ENCODE measurements at places on chromosomes 4 and X.

DNA sequence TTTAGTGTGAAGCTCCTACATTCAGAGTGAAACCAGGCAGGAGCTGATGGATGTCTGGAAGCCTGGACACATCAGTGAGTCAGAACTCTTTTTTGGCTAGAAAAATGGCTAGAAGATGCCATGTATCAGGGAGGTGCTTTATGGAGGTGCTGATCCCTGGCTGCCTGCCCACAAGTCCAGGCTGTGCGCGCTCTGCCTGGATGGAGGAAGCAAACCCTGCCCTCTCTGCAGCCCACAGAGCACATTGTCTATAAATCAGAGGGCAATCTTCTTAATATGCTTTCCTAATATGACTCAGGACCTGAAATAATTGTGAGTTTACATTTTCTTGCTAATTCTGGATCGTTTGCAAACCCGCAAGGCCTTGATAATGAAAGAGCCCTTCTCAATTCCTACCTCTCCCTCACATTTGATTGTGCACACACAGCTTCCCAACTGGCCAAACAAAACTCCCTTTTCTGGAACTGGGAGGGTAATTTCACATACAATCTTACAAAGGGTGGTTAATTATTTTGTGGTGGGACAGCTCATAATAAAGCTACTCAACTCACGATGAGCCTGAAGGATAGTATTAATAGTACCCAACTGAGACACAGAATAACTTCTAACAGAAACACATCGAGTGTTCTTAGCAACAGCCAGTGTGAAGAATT, 11.7 kb downstream of the MFAP3L start:
- DNase-seq = peak; percentile 95

- DNase-seq = no peak
Observed at GRCh38 chr4:25786497-25787065, 76.2 kb downstream of the SEL1L3 start.

DNA sequence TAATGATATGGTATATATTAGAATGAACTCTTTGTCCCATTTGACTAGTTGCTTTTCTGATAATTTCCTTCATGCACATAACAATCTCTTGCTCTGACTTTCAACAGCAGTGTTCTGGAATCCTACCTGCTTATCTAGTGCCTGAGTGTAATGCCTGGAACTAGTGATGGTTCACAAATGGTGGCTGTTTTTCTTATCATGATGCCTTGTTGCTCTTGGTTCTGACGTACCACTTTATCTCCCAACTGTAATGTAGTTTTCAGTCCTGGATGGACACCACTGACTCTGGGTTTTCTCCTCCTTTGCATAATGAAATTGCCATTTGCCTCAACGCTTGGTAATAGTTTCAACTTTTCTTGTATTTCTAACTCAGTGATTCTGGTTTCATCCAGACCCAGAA, 25.5 kb upstream of the LUZP4 start:
- no peak for DNase-seq

DNA sequence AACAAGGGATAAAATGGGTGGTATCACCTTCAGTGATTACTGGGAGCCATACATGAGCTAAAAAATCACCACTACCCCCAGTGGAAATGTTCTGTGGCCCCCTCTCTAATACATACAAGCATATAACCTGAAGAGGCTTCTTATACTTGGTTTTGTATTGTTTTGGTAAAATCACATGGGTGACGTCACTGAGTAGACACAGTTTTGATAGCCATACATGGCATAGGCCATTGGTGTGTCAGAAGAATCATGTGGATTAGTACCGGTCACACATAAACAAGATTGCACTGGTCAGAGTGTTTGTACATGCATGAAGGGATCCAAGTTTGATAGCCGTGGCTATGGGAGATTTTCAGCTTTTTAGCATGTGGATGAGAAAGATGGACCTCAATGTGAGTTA, 131.9 kb upstream of the RADX start:
- no peak for DNase-seq

Data from foreskin melanocyte (primary cell).